ENCODE measurements at places on chromosomes 5 and 9.

DNA sequence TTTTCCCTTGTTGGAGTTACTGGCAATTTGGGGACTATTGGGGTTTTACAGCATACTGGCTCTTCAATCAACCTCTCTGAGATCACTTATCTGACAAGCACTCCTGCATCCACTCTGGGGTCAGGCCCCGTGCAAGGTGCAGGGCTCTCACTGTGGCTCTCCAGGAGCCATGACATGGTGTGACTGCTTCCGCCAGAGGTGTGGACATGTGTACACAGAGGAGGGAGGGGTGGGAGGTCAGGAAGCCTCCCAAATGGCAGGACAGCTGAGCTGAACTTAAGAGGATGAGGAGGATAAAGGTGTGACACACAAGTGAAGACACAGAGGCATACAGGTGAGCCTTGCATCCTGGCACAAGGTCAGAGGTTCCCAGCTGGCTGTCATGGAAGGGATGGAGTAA, 24.3 kb downstream of the SHB start:
- no peak for DNase-seq

DNA sequence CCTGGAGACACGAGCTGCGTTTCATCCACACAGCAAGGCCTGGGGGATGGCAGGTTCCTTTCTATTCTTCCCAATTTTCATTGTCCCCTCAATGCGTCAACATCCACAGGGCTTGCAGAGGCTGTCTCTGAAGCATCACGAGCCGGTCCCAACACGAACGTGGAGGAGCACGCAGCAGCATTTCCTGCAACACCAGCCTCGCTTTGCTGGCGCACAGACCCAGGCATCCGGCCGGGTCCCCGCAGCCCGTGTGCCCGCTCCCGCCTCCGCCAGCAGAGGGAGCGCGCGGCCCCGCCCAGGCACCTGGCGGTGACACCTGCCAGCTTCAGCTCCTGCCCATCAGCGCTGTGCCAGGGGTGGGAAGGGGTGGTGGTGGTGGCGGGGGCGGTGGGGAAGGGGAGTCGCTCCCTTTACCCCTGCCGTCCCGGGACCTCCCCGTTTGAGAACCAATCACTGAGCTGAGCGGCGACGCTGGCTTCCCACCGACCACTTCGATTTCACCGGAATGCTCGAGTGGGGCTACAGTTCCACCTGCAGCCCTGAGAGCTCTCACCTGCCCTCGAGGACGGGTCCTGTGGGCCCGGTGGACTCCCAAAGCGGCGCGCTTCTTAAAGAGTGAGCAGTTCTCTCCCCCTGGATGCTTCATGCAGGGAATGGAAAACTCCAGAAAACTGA, 464.5 kb downstream of the ICE1 start:
- no peak for DNase-seq

DNA sequence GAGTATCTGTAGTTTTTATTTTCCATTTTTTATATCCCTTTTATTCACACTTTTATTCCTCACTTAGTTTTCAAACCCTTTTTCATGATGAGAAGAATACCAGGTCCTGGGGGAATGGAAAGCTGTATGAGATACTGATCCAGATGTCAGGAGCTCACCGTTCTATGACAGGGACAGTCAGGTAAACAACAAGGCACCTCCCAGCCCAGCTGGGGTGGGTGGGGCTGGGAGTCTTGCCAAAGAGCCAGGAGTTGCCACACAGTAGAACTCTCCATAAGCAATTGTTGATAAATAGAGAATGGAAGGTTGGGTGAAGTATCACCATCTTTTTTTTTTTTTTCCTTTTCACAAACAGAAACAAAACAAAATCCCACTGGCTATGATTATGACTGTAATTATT, 225.8 kb downstream of the NSG2 start:
- no peak for DNase-seq

DNA sequence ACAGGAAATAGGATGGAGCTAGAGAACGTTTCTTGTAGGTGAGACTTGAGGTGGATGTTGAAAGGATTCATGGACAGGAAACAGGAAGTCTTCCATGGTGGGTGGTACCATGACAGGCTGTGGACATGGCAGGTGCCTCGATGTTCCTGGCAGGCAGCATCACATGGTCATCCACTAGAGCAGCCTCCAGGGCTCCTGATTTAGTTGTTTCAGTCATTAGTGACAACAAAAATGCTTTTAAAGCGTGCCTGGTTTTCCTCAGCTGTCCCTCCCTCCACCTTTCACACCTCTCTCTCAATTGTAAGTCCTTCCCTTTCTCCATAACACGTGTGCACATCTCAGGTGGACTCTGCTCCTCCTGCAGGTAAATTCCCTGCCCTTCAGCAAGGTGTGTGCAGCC, 25.2 kb upstream of the ASPN start:
- DNase-seq, result no peak

DNA sequence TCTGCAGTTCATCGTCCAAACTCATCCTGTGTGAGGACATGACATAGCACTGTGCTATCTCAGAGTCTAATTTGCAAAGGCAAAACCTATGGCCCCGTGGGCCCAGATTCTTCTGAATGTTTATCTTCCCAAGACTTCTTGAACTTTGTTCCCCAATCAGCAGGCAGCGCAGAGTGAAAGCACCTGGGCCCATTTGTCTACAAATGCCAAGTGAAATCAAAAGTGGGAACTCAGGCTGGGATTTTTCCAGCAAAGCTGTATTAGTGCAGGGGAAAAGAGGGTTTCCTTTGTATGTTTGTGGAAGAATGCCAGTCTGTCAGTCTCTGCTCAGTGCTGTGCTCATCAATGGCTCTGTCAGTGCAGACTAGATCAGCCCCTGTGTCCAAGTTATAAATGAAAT, 55.8 kb downstream of the FOXD1 start:
- DNase-seq, result no peak

GRCh38 chr5:150279330-150280020, 10.1 kb downstream of the CAMK2A start:
- DNase-seq, result no peak

GRCh38 chr5:147427521-147428401, 82.1 kb downstream of the DPYSL3 start:
- no peak for DNase-seq

DNA sequence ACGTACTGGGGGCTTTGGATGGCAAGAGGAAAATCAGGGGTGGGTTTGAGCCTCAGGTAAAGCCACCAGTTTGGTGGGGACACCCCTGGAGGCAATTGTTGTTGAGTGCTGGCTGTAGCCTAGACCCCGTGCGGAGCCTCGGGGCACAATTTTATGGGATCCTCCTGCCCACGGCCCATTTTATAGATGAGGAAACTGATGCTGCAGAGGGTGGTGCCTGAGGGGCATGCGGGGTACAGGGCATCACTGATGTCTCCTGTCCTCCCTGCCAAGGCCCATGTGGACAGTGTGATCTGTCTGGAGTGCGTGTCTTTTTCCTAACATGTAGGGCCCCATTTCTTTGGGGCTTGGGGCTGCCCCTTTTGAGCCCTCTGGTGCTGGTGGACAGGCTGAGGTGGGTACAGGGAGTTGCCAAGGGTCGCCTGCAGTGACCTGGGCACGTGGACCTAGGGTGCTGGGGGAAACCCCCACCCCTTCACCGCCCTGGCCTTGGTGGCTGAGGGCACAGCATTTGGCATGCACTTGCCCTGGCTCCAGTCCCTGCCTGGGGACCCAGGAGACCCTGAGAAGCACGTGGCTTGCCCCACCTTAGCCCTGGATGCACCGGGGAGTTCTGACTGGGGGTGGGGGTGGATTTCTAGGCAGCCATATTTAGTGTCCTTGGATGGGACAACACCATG, 22.1 kb downstream of the WNK2 start:
- no peak for DNase-seq

- no peak for DNase-seq
Measured at GRCh38 chr9:33106372-33106771, 29.9 kb upstream of the SMU1 start.

GRCh38 chr9:98694943-98695342, 13.8 kb downstream of the GABBR2 start:
- no peak for DNase-seq

GRCh38 chr9:131410044-131410491, 16.2 kb downstream of the PRRC2B start:
- DNase-seq, result no peak

- no peak for DNase-seq
Measured at GRCh38 chr5:12652201-12652600, 748.0 kb upstream of the CTNND2 start.

DNA sequence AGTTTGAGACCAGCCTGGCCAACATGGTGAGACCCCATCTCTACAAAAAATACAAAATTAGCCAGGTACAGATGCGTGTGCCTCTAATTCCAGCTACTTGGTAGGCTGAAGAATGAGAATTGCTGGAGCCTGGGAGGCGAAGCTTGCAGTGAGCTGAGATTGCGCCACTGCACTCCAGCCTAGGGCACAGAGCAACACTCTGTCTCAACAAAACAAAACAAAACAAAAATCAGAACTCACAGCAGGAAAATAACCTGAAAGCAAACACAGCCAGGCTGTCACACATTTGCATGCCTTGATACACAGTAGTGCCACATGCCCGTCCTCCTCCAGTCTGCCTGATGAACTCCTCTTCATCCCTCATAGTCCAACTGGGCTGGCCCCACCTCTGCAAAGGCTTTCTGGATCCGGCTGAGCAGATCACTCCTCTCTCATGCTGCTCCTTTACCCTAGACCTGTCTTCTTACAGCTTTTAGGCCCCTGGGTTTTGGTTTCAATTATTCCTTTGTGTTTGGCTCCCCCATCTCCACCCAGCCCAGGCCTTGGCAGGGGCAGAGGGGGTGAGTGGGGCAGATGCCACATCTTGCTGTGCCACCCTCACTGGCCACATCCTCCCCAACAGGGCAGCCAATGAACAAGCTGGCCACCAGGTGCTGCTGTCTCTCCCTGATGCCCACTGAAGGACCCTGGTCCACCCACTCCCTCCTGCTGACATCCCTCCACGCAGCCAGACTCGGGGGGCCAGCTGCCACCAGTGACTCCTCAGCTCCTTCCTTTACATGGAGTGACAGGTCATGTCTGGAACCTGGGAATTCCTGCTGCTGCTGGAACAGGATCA, 62.0 kb upstream of the GGTA1 start:
- DNase-seq, result no peak

GRCh38 chr5:59143926-59144333, 561.1 kb downstream of the RAB3C start:
- no peak for DNase-seq

DNA sequence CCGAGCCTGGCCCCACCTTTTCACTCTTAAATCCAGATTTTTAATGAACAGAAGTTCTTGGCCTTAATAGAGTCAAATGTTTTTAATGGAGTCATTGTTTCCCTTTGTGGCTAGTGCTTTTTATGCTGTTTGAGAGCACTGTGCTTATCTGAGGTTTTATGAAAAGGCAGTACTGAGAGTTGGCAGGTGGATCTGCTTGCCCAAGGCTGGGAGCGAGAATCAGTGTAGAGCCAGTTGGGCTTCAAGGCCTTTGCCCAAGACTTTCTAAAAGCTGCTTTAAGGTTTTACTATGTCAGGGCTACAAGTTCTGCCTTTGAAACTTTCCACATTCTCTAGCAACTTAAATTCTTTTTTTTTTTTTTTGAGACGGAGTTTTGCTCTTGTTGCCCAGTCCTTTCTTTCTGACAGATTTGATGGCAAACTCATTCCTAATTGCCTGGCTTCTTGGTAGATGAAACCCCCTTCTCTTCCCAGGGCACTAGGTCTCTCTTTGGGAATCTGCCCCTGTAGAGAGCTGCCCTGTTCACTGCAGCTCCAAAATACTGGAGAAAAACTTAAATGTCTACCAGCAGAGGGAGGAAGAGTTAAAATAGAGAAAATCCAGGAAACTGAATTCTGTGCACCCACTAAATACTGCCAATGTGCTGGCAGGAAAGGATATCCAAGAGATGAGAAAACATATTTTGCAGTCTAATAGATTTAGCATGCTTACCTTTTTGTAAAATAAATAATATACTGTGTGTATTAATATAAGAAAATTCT, 36.9 kb upstream of the CDK20 start:
- no peak for DNase-seq

GRCh38 chr9:101326035-101326434, 58.8 kb downstream of the BAAT start:
- no peak for DNase-seq

GRCh38 chr5:153130296-153130695, 360.2 kb upstream of the GRIA1 start:
- DNase-seq, result no peak

- DNase-seq, result no peak
Measured at GRCh38 chr5:178086266-178086665, 27.1 kb upstream of the N4BP3 start.

- peak; percentile 14 for DNase-seq
Measured at GRCh38 chr9:36486329-36486932, 86.3 kb upstream of the MELK start.

DNA sequence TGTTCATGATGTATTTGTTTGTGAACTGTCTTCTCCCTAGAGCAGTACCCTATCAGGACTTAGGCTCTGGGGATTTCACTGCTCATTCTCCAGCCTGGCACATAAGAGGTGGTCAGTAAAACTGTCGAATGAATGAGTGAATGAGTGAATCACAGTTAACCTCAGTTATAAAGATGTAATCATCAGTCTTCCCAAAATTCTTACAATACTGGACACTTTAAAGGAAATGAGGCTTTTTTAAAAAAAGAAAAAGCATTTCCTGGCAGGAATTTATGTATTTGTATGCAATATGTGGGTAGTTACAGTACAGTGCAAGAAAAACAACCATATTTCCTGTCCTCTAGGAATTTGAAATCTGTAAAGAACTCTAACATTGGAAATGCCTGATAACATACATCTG, 59.6 kb downstream of the RAI14 start:
- DNase-seq, result no peak

DNA sequence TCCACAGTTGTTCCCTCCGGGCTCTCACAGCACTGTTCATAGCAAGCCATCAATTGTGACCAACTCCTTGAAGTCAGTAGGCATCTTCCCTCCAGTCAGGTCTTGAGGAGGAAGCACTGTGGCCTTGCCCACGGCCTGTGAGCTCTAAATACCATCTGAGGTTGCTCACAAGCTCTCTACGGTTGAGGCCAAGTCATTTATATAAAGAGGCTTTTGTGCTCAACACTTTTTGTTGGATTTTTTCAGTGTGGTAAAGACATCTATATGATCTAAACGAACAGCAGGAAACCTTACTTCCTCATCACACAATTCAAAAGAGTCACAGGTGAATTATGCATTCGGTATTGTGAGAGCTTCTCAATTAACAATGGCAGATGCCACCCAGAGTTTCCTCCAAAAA, 97.3 kb downstream of the ZNF462 start:
- DNase-seq, result no peak

- no peak for DNase-seq
Measured at GRCh38 chr9:71704796-71705195, 63.5 kb downstream of the CEMIP2 start.

DNA sequence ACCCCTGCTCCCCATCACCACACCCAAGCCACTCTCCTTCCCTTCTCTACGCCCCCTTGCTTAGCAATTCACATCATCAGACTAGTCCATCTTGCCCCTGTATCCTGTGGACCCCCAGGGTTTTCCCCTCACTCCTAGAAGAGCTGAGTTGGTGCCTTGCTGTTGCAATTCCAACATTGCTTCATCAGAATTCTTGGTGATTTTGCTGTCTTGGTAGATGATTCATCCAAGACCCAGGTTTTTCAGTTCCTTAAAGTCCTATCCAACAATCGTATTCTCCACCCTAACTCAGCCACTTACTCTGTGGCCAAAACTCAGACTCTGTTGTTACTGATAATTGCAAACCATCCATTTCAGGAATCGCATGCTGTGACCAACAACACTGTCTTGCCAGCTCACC, 21.4 kb upstream of the CCNJL start:
- DNase-seq, result no peak

GRCh38 chr9:17519761-17520160, 59.1 kb upstream of the SH3GL2 start:
- no peak for DNase-seq
